ENCODE measurements at places on chromosomes 7 and 10. TPM values are rescaled to one million over a fixed set of nuclear protein-coding genes. Genes with fewer than 3 reads are reported as not detected.

- DNase-seq, result no peak
Measured at GRCh38 chr7:123849855-123850254, 4.9 kb downstream of the HYAL4 start.

DNA sequence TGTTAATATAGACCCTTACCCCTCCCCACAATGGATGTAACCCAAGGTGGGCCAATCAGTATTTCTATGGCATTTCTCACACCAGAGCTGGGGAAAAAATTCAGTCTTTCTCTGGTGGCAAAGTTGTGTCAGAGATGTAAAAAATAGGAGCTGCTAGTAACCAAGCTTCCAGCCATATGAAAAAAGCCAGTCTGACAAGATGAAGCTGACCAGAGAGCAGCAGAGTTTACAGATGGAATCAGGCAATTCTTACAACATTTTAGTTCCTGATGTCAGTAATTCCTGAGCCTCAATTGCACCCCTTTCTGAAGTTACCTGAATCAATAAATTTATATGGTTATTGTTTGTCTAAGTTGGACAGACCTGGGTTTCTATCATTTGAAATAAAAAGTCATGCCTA, 286.3 kb downstream of the HPSE2 start:
- DNase-seq, result no peak

GRCh38 chr7:18200266-18200665, 172.6 kb upstream of the PRPS1L1 start:
- no peak for DNase-seq

DNA sequence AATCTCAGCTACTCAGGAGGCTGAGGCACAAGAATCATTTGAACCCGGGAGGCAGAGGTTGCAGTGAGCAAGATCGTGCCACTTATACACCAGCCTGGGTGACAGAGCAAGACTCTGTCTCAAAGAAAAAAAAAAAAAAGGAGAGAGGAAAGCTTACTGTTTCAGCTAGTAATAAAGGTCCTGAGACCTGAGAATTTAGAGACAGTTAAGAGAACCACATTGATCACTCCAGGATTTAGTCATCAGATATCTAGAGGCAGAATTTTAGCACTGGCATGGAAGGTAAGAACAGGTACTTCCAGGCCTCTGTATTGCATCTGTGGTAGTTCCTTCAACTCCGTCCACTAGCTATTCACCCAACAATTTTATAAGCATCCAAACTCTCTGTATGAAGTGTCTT, 7.8 kb downstream of the COG5 start:
- DNase-seq, result no peak

- no peak for DNase-seq
Measured at GRCh38 chr10:61883371-61884025, 18.0 kb upstream of the ARID5B start.

DNA sequence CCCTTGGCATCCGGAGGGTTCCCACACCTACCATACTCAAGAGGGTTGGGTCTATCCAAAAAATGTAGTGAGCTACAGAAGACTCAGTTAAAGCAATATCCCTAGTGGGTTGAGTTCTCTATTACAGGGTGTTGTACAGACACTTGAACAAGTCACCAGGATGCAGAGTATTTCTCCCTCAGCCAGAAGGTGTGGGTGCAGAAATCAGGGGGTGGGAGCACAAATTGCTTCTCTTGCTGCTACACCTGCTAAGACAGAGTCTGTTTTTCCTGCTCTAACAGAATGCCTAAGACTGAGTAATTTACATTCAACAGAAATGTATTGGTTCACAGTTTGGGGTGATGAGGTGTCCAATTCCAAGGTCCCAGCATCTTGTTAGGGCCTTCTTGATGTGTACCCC, 433.4 kb downstream of the TCERG1L start:
- no peak for DNase-seq

IPMK gene
- total RNA-seq, result 6.4 TPM

All from mucosa of gallbladder (tissue), 1 donor.